Anterior cingulate cortex (tissue), 58 donors: ENCODE measurements at places on chromosomes 11 and 22.

DNA sequence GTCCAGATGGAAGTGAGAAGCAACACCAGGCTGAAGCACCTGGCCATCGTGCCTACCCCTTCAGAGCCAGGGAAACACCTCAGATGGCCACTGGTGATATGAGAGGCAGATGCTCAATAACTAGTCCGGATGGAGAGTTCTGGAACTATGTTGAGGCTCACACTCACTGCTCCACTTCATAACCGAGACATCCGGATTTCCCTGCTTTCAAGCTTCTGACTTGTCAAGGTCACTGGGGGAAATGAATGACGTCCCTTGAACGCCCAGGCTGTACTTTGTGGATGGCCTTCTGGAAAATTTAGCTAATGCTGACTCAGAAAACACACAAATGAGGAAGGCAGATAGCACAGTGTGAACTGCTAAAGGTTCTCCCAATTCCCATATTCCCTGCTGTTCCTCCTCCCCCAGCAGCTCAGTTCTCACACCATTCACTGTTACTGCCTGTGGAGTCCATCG is at the start of gene LYVE1:
Gene LYVE1 (minus strand): TSS at position 180 of the 456 bp plus-strand sequence. CDS start 133 bp downstream, at position 47.
- no peak for DNase-seq

GRCh38 chr11:44992181-44992582 is 41.5 kb upstream of the TP53I11 start:
- DNase-seq = no peak

GRCh38 chr11:101508370-101508769 is 75.4 kb downstream of the TRPC6 start:
- DNase-seq = no peak

DNA sequence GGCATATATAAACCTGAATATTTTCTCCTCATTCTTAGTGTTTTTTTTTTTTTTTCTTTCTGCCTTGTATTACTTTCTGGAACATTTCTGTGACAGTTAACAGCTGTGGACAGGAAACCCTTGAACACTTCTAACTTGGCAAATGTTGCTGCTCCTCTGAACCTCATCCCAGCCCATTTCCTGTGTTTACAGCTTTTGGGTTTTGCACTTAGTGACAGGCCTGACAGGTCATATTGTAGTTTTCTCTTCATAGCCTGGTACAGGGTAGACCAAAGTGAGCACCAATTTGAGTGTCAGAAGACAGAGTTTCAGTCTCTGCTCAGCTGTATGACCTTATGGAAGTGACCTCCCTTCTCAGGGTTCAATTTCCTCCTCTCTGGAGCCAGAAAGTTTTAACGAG is 91.6 kb downstream of the STIM1 start:
- no peak for DNase-seq

DNA sequence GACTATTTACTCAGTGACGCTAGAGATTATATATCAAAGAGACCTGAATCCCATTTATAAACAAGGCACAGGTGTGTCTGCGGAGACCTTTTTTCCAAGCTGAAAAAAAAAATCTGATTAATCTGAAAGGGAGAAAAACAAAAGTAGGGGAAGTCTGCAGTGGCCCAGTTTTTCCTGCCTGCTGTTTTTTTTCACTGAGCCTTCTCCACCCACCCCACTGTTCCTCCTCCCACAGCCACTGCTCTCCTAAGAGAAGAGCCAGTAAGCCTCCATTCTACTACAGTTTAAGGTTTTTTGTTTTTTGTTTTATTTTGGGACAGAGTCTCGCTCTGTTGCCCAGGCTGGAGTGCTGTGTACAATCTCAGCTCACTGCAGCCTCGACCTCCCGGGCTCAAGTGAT is 18.4 kb downstream of the ARFGAP2 start:
- peak; percentile 35 for DNase-seq
